Memory B cell (primary cell): ENCODE measurements at places on chromosomes 11 and 22.

- no peaks in the 10 kb centered on the region for H3K27me3 ChIP-seq
- no peak overlapping the region for H3K4me3 ChIP-seq
- peaks cover 22% of the 10 kb centered on the region for H3K36me3 ChIP-seq
- H3K4me1 ChIP-seq: no peaks in the 10 kb centered on the region
- H3K27ac ChIP-seq: no peak overlapping the region
Observed at GRCh38 chr11:2940921-2941821, 12.0 kb upstream of the PHLDA2 start.

DNA sequence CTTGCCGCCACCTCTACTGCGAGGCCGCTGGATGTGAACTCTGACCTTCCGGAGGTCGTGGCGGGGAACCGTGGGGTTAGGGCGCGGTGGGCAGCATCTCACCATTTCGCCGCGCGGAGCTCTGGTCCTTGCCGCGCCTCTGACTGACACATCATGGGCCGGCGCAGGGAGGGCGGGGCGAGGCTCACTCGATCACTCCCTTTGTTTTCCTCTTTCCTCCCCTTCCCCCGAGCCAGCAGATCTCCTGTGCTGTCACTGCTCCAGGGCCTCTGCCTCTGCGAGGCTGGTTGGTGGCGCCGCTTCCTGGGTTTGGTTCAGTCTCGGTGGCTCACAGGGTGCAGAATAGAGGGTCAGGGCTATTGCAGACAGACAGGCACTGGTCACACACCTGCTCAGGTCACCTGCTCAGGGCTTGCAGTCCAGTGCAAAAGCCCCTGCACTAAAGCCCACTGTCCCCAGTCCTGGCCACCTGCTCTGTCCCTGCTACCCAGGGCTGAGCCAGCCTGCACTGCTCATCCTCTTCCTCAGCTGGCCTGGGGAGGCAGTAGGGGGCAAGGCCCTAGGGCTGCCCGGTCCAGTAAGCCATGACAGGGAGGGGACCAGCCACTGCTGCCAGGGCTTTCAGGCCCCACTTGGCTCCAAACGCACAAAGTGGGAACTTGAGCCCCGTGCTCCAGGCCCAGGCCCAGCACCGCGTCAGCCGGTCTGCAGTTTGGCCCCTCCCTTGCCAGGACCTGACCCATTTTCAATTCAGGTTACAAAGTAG is 36.2 kb downstream of the PISD start:
- peak overlapping the region; percentile 78 for H3K27ac ChIP-seq
- no peak for DNase-seq
- H3K27me3 ChIP-seq: no peaks in the 10 kb centered on the region
- peaks cover 33% of the 10 kb centered on the region for H3K4me1 ChIP-seq
- H3K4me3 ChIP-seq: no peak overlapping the region

DNA sequence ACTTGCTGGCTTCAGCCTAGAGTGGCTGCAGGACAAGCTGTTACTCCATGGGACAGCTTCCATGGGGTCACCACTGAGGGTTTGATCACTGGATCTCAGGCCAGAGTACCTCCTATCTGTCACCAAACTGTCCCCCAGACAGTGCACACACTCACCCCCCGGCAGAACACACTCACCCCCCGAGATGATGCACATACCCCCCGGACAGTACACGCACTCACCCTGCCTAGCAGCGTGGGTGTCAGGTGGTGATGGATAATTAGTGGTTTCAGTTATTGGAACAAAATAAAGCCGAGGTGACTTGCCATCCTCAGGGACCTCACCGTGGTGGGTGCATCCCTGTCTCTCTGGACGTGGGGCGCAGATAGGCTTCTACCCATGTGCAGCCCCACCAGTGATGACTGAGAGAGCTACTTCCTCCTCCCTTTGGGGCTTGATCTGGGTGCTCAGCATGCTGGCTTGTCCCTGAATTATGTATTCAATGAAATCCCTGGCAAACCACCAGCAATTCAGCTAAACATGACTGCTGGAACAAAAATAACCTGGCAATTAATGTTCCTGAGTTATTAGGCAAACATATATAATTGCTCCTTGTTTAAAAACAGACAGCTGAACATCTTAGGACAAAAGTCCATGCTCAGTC is 18.9 kb downstream of the TANGO2 start:
- no peak for DNase-seq
- peaks cover 33% of the 10 kb centered on the region for H3K4me1 ChIP-seq
- H3K27ac ChIP-seq: no peak overlapping the region
- H3K27me3 ChIP-seq: no peaks in the 10 kb centered on the region
- H3K4me3 ChIP-seq: no peak overlapping the region

- H3K36me3 ChIP-seq: peaks cover 21% of the 10 kb centered on the region
- peak overlapping the region; percentile 86 for H3K27ac ChIP-seq
- H3K4me3 ChIP-seq: peak overlapping the region; percentile 32
- peaks cover 37% of the 10 kb centered on the region for H3K4me1 ChIP-seq
- H3K27me3 ChIP-seq: no peaks in the 10 kb centered on the region
- peak; percentile 11 for DNase-seq
Observed at GRCh38 chr11:108733479-108734116, 68.7 kb downstream of the DDX10 start.

GRCh38 chr11:3903207-3903896 is 47.9 kb downstream of the STIM1 start:
- H3K4me3 ChIP-seq: peak overlapping the region; percentile 77
- no peaks in the 10 kb centered on the region for H3K27me3 ChIP-seq
- H3K4me1 ChIP-seq: peaks cover 51% of the 10 kb centered on the region
- peak overlapping the region; percentile 56 for H3K27ac ChIP-seq
- DNase-seq: no peak

DNA sequence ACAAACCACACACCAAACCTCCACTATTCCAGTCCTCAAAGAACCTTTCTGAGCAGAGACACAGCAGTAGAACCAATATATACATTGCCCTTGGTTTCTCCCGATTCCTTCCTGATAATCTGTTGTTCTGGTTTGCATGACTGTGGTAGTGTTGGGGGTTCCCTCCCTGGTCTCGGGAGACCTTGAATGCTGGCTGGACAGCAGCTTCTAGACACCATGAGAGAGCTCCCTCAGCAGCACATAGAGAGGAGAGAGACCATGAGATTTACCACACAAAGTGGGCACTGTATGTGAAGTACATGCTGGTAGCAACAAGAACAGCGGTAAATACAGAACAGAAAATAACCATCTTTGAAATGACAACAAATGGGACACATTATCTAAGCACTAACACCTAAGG is 2.6 kb downstream of the C11orf91 start:
- no peak overlapping the region for H3K4me3 ChIP-seq
- H3K4me1 ChIP-seq: peaks cover 25% of the 10 kb centered on the region
- no peak overlapping the region for H3K27ac ChIP-seq
- H3K27me3 ChIP-seq: peaks cover 8% of the 10 kb centered on the region
- no peak for DNase-seq
- no peaks in the 10 kb centered on the region for H3K36me3 ChIP-seq

DNA sequence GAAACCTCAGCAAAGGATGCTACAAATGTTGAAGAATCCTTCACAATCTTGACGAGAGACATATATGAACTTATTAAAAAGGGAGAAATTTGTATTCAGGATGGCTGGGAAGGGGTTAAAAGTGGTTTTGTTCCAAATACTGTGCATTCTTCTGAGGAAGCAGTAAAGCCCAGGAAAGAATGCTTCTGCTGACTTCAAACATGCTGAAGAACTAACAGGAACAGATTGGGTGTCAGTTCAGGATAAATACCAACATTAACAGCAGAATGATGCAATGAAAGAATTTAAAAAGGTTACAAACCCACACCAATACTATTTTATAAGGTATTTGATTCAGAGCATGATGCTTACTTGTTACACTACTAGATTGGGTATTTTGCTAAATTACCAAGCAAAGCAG is 33.9 kb downstream of the RAB39A start:
- H3K4me3 ChIP-seq: no peak overlapping the region
- H3K36me3 ChIP-seq: peaks cover 7% of the 10 kb centered on the region
- H3K4me1 ChIP-seq: peaks cover 3% of the 10 kb centered on the region
- no peaks in the 10 kb centered on the region for H3K27me3 ChIP-seq

DNA sequence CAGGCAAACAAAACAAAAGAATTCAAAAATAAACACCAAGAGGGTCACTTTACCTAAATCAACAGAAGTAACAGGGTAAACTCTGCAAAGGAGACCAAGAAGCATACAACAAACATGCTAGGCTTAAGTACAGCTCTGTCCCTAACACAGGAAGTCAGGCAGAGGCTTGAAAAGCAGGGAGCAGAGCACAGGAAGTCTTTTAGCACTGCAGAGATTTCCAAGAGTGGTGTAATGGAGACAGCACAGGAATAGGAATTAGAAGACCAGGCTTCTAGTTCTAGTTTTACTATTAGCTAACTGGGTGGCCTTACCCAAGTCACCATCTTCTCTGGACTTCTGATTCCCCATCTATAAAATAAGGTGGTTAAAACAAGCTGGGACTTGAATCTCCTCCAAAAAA is 1.9 kb downstream of the RBFOX2 start:
- no peak overlapping the region for H3K4me3 ChIP-seq
- no peak overlapping the region for H3K27ac ChIP-seq
- H3K27me3 ChIP-seq: peaks cover 30% of the 10 kb centered on the region
- H3K36me3 ChIP-seq: no peaks in the 10 kb centered on the region
- peaks cover 12% of the 10 kb centered on the region for H3K4me1 ChIP-seq

- peak overlapping the region; percentile 97 for H3K27ac ChIP-seq
- H3K36me3 ChIP-seq: peaks cover 23% of the 10 kb centered on the region
- peak overlapping the region; percentile 100 for H3K4me3 ChIP-seq
- H3K27me3 ChIP-seq: no peaks in the 10 kb centered on the region
- H3K4me1 ChIP-seq: peaks cover 29% of the 10 kb centered on the region
- DNase-seq: no peak
Observed at GRCh38 chr11:5690216-5690615, 626 bp downstream of the TRIM22 start.

DNA sequence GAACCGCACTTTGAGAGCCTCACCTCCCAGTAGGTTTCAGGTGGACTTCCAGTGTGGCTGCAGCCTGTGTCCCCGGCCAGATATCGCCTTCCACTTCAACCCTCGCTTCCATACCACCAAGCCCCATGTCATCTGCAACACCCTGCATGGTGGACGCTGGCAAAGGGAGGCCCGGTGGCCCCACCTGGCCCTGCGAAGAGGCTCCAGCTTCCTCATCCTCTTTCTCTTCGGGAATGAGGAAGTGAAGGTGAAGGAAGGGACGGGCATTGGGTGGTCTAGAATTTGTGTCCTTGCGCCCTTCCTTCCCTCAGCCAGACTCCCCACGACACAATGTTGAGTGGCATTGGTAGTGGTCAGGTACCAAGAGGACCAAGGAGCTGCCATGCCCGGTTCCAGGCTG is 2.9 kb downstream of the LGALS12 start:
- H3K4me3 ChIP-seq: no peak overlapping the region
- no peaks in the 10 kb centered on the region for H3K36me3 ChIP-seq
- H3K4me1 ChIP-seq: peaks cover 5% of the 10 kb centered on the region
- H3K27me3 ChIP-seq: peaks cover 16% of the 10 kb centered on the region

DNA sequence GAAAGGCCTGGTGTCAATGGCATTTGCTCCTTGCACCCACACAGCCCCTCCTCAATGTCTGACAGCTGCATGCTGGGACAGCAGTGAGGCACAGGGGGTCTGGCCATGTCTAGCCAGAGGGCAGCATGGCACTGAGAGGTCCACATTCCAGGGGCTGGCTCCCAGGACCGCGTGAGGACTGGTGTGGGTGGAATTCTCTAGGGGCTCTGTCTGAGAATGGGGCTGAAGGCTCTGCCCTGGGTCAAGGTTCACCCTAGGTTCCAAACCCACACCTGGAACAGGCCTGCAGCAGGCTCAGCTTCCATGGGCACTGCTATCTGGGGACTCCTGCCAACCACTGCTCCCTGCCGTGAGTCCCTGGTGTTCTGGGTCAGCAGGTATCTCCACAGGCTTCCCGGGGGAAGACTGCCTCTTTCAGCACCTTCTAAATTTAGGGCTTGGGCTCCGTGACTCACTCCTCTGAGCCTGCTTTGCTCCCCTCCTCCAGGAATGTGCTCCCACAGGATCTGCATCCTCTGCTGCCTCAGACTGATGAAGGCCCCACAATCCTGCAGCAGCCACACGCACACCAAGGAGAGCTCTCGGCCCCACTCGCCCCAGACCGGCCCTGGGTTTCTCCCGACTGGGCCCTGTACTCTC is 4.2 kb downstream of the STARD10 start:
- H3K27ac ChIP-seq: no peak overlapping the region
- H3K4me3 ChIP-seq: no peak overlapping the region
- no peaks in the 10 kb centered on the region for H3K27me3 ChIP-seq
- H3K4me1 ChIP-seq: peaks cover 33% of the 10 kb centered on the region
- DNase-seq: no peak
- no peaks in the 10 kb centered on the region for H3K36me3 ChIP-seq

- no peaks in the 10 kb centered on the region for H3K4me1 ChIP-seq
- H3K36me3 ChIP-seq: no peaks in the 10 kb centered on the region
- DNase-seq: no peak
- no peak overlapping the region for H3K27ac ChIP-seq
Observed at GRCh38 chr11:42021911-42022310, 562.5 kb upstream of the LRRC4C start.

DNA sequence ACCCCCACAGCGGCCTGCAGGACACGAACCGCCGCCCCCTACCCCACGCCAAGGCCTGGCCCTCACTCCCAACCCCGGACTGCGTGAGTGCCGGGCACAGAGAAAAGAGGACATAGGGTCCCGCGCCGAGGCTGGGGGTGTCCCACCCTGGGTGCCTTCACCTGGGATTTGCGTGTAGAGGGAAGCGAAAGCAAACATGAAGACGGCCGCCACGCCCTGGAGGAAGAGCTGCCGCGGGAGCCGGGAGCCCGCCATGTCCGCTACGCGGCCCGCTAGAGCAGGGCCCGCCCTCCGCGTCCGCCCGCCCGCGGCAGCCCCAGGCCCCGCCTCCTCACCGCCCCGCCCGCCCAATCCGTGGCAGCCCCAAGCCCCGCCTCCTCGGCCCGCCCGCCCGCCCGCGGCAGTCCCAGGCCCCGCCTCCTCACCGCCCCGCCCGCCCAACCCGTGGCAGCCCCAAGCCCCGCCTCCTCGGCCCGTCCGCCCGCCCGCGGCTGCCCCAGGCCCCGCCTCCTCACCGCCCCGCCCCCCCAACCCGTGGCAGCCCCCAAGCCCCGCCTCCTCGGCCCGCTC is at the start of gene LMF2:
LMF2 (minus strand) TSS at position 282 of the 570 bp plus-strand sequence; CDS start at position 255, 27 bp downstream.
- DNase-seq: peak; percentile 90
- H3K4me3 ChIP-seq: peak within 1 kb of the TSS; percentile 98
- H3K27me3 ChIP-seq: no peaks in the 10 kb centered on the region
- H3K4me1 ChIP-seq: peaks cover 18% of the 10 kb centered on the region
- H3K27ac ChIP-seq: peak within 1 kb of the TSS; percentile 97
